Fibroblast of the conjunctiva (primary cell): ENCODE measurements at places on chromosomes 4 and X.

- DNase-seq: no peak
Measured at GRCh38 chr4:65918212-65918611, 247.9 kb upstream of the EPHA5 start.

DNA sequence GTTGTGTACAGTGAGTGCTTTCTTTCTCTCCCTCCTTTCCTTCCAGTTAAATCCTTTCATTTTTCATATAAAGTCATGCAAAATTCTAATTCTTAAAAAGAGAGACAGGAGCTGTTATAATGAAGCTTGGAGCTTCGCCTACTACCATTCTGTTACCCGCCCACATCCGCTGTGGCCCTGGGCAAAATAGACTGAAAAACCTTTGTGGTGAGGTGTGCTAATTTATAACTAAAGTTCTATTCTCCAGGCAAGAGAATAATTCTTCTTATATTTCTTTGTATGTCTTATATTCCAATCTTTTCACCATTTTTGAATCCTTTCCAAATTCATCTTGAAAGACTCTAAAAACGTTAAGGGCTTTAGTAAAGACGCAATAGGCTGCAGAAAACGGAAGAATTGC is 7.0 kb downstream of the QRFPR start:
- no peak for DNase-seq

DNA sequence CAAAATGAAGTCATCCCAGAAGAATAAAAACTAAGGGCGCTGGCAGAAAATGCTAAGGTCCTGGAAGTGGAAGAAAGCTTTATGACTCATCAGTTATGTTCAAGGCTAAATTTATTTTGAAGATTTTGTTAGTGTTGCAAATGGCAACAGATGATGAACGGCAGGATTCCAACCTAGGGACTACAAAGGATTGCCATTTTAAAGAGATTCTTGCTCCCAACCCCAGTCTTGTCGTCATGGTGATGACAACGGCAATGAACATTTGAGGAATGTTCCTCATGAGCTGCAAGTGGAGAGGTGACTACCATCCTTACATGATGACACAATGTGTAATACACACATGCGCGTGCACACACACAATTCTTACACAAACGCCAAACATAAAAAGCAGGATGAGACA is 54.4 kb upstream of the FTHL17 start:
- peak; percentile 29 for DNase-seq

- no peak for DNase-seq
Measured at GRCh38 chrX:116436358-116436816, at the start of gene SLC6A14. Gene SLC6A14 (plus strand): TSS chrX:116436606. CDS start chrX:116436710, 104 bp downstream.

DNA sequence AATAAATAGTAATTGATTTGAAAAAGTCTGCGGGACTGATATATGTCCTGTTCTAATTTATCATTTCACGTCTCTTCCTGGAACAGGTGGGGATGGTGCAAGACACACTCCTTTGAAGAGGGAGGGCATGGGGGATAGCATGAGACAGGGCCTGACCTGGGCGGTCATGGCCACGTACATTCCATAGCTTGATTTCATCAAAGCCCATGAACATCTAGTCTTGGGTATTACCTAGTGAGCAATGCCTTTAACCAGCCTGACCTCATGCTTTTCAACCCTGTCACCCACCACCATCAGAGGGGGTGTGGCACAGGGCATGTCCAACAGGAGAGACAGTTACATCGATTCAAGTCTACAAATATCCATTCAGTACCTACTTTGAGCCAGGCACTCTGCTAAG is 52.3 kb upstream of the HOPX start:
- no peak for DNase-seq

DNA sequence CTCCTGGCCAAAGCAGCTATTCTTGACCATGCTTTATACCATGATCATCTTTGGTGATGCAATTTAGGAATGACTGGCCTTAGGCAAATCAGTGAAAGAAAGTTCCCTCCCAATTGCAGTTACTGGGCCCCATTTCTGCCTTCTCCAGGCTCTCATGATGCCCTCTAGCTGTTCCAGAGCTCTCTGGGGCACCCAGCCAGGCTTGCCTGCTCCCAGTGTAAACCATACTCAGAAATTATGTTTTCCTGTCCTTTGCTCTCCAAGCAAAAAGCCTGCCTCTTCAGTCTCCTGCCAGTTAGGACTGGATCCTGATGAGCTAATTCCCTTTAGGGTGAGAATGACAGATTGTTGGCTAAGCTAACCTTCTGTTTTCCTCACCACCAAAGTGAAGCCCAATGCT is 85.3 kb upstream of the RBPJ start:
- peak; percentile 90 for DNase-seq

GRCh38 chr4:20543131-20543530 is 157.1 kb upstream of the PACRGL start:
- no peak for DNase-seq

DNA sequence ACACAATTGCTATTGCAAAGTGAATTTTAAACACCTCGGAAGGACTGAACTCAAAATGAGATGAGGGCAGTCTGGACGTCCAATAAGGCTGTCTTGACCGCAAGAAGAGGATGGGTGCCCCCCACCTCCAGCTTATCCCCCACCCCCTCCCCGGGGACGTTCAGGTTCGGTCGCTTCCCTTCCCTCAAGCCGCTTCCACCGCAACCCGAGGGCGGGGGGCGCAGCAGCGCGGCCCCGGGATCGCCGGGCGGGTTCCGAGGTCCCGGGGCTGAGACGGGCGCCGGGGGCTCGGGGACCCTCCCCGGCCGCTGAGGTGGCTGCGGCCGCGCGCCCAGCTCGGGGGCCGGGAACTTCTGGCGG is 480 bp downstream of the USP46 start:
- DNase-seq: no peak

GRCh38 chr4:123581802-123582201 is 185.2 kb downstream of the SPRY1 start:
- no peak for DNase-seq

GRCh38 chr4:7649741-7650531 is 215.2 kb upstream of the PSAPL1 start:
- peak; percentile 14 for DNase-seq

- DNase-seq: no peak
Measured at GRCh38 chr4:170887396-170887795, 797.6 kb upstream of the AADAT start.

DNA sequence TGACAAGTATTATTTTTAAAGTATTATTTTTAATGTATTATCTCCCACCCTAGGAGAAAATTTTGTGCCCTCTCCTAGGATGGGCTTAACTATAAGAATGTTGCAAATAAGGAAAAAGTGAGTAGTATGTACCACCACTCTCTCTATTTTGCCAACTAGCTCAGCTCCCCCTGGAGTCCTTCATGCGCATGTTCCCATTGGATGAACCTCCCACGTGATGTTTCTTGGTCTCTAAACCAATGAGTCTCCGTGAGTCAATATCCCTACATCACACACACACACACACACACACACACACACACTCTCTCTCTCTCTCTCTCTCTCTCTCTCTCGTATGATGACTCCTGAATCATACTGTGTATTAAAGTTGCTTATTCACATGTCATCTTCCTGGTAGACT is 129.7 kb upstream of the ZFP42 start:
- no peak for DNase-seq

DNA sequence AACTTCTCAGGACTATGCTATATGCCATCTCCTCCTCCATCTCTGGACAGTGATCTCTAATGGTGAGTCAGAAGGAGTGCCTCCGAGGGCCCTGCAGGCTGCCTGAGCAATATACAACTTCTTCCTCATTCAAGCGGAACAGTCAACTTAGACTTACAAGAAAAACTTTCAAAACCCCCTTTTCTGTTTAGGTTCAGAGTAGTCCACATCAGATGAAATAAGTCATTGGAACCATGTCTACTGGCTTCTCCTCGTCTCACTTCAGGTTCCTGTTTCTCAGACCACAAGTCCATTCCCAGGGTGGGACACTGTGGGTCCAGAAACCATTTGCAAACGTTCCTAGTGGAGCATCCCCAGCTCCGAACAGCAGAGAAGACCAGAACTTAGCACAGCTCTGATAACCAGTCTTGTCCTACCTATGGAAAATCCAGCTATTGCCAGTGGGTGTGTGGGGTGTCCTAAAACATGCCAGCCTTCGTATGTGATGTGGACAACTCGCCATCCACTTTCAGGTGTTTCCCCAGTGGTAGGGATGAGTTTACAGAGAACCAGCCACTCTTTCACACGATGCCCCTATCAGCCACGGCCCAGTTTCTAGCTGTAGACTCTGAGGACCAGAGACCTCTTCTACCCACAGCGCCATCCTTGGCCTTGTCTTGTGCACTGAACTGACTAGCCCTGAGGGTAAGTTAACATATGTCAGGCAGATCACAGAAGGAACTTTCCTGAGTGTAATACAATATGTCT is 32.7 kb upstream of the NKRF start:
- DNase-seq: no peak

- no peak for DNase-seq
Measured at GRCh38 chr4:188341428-188341827, 202.2 kb downstream of the TRIML1 start.

DNA sequence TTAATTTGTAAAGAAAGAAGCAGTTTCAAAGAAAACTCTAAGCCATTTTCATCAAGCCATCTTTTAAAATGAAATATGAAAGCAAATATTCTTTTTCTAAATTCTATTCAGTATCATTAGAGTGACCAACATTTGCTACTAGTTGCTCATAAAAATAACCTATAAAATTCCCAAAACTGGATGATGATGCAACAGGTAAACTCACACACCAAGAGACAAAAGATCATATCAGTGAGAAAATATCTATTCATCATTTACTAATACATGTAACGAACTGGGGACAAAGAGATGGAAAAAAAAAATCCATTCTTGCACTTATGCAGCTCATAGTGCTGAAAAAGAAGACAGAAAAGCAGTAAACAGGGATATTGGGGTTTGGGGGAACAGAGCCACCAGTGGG is 48.1 kb downstream of the PDGFC start:
- DNase-seq: no peak

GRCh38 chrX:84187533-84188319 is at the start of gene RPS6KA6:
Gene RPS6KA6 (minus strand): TSS chrX:84188199. CDS start chrX:84187899, 300 bp downstream.
- no peak for DNase-seq

DNA sequence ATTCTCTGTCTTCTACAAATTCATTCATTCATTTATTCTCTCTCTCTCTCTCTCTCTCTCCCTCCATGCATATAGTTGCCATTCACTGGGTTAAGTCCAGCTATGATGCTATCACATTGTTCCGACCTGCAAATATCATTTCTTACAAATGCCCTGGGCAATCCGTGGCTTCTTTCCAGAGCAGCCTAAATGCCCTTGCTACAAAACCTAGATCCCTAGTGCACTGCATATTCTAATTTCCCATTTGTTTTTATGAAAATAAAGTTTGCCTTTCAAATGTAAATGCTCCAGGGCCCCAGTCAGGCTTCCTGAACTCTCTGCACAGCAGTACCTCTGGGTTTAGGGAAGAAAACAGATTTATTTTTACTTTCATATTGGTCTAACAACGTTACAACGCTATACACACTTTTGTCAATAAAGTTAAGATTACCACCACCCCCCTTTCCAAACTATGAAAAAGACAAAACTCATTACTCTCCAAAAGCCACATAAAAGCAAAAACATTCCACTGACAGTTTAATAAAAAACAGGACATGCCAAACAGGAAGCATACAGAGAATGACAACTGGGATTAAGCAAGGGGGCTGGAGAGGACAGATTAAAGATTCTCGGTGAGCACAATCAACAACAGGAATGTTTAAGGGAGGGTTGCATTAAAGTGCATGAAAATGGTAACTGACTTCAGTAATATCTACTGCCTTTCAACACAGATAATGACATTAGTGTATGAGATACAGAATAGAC is 104.3 kb downstream of the USP46 start:
- DNase-seq: no peak

DNA sequence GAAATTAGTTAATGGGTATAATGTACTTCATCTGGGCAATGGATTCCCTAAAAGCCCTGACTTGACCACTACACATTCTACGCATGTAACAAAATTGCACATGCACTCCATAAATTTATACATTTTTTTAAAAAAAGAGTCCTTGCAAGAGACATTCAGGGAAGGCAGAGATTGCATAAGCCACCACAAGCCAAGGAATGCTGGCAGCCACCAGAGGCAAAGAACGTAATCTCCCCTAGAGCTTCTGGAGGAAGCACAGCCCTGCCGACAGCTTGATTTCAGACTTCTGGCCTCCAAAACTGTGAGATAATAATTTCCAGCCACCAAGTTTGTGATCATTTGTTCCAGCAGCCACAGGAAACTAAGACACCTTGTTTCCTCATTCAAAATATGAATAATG is 185.6 kb upstream of the GALNT7 start:
- peak; percentile 42 for DNase-seq

DNA sequence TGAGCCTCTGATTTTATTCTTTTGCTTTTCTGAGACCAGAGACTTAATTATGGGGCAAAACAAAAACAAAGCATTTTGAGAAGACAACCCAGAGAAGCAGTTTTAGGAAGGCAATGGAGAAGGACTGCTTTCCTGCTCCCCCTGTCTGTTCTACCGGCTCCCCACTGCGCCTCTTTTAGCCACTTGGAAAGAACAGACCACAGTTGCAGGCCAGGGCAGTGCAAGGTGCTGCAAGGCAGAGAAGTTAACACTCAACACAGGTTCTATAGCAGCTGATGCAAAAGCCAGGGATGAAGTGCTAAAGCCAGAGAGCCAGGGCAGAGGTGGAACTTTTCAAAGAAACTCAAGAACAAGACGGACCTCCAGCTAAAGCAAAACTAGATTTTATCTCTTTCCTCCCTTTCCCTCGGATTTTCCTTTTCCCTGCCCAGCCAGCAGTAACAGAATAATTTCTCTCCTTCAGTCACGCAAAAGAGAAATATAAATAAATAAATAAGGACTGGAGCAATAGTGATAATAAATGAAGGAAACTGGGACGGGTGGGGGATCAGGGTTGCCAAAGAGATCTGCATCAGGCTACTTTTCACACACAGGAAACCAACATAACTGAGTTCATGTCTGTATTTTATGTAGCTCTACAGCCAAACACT is 10.4 kb downstream of the SH3RF1 start:
- no peak for DNase-seq

DNA sequence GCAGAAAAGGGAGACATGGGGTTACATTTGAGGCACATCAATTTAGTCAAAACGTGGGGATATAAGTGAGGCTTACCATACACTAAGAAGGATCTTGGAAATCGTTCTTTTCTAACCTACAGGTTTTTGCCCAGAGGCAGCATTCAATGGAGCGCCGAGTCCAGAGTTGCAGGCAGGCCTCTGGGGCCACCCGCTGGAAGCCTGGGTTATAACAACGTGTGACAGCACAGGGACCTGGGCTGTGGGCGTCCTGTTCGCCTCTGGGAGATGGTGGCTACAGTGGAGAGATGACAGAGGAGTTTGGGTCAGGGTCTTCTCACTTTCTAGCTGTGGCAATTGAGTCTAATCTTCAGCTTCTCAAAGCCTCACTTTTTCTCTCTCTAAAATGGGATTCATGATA is 53.9 kb downstream of the ENPP6 start:
- DNase-seq: no peak

DNA sequence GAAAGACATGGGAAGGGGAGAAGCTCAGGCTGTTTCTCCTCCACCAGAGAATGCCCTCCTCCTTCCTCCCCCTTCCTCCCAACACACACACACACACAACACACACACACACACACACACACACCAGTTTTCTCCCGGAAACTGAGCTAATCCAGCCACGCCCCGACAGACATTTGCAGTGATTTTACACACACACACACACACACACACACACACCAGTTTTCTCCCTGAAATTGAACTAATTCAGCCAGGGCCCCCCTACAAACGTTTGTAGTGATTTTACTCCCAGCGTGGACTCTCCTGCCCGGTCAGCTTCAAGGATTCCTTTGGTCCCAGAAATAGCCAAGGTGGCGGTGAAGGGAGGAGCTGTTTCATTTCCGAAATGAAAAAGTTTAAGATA is 32.9 kb upstream of the STX18 start:
- DNase-seq: peak; percentile 85

GRCh38 chr4:7381890-7382633 is 52.7 kb downstream of the PSAPL1 start:
- DNase-seq: no peak
